Endodermal cell (in vitro differentiated cells): ENCODE measurements at places on chromosomes 12 and 14. TPM values are rescaled to one million over a fixed set of nuclear protein-coding genes. Genes with fewer than 3 reads are reported as not detected.

The SENP1 gene
- total RNA-seq: 26.1 and 30.6 TPM in 2 replicates

The LIN7A gene
- total RNA-seq: 16.3 and 19.3 TPM in 2 replicates

The IAPP gene
- total RNA-seq: not detected in 3 replicates

The PTGER2 gene
- total RNA-seq: 0.45 TPM in 1 of 3 replicates, not detected in the others

GRCh38 chr14:101227611-101228594, 324.4 kb upstream of the RTL1 start:
- no peaks in the 10 kb centered on the region for H3K27me3 ChIP-seq
- no peaks in the 10 kb centered on the region for H3K4me1 ChIP-seq
- no peaks in the 10 kb centered on the region for H3K36me3 ChIP-seq
- no peak overlapping the region for H3K4me3 ChIP-seq
- H3K27ac ChIP-seq: no peak overlapping the region
- DNase-seq: peak; percentile 41

DNA sequence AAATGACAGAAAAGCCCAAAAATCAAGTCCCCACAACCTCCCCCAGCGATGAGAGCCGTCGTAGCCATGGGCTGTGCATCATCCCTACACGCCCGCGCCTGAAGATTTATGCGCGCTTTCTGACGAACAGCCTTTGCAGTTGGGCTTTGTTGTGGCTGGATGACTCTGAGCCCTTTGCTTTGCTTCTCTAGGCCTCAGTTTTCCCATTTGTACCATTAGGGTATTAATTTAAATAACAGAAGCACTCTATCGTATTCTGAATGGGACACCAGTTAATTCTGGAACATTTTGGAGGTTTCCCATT, 24.2 kb downstream of the SFSWAP start:
- peaks cover 88% of the 10 kb centered on the region for H3K36me3 ChIP-seq
- DNase-seq: no peak
- H3K4me1 ChIP-seq: no peaks in the 10 kb centered on the region
- H3K27ac ChIP-seq: no peak overlapping the region
- no peak overlapping the region for H3K4me3 ChIP-seq
- H3K27me3 ChIP-seq: no peaks in the 10 kb centered on the region

DNA sequence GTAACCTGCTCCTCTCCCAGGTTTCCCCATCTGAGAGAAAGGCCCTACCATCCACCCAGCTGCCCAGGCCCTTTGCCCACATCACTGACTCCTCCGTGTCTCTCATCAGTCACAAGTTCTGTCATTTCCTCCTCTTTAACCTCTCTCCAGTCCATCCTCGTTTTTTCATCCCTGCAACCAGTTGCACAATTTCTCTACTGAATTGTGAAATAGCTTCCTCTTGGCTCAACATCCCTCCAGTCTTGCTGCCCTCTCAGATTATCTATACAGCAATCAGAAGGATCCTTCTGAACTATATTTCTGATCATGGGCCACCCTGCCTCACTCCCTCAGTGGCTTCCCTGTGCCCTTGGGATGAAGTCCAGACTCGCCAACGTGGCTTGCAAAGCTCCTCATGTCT, 6.8 kb downstream of the FAM161B start:
- H3K27ac ChIP-seq: no peak overlapping the region
- DNase-seq: no peak
- no peaks in the 10 kb centered on the region for H3K36me3 ChIP-seq
- no peaks in the 10 kb centered on the region for H3K4me1 ChIP-seq
- peaks cover 76% of the 10 kb centered on the region for H3K27me3 ChIP-seq
- H3K4me3 ChIP-seq: no peak overlapping the region

- peaks cover 2% of the 10 kb centered on the region for H3K4me1 ChIP-seq
- H3K27ac ChIP-seq: no peak overlapping the region
- H3K27me3 ChIP-seq: no peaks in the 10 kb centered on the region
- DNase-seq: peak; percentile 48
- no peaks in the 10 kb centered on the region for H3K36me3 ChIP-seq
- H3K4me3 ChIP-seq: no peak overlapping the region
Measured at GRCh38 chr12:13222076-13222475, 25.6 kb downstream of the EMP1 start.

GRCh38 chr14:51242545-51243490, 2.8 kb downstream of the TMX1 start:
- H3K4me3 ChIP-seq: peak overlapping the region; percentile 28
- peak; percentile 74 for DNase-seq
- H3K27me3 ChIP-seq: no peaks in the 10 kb centered on the region
- H3K36me3 ChIP-seq: peaks cover 38% of the 10 kb centered on the region
- peaks cover 2% of the 10 kb centered on the region for H3K4me1 ChIP-seq

- H3K36me3 ChIP-seq: no peaks in the 10 kb centered on the region
- no peaks in the 10 kb centered on the region for H3K4me1 ChIP-seq
- no peak for DNase-seq
- no peaks in the 10 kb centered on the region for H3K27me3 ChIP-seq
- no peak overlapping the region for H3K27ac ChIP-seq
Measured at GRCh38 chr12:18576104-18576626, 161.6 kb downstream of the PLCZ1 start.

GRCh38 chr14:95444132-95445129, 72.0 kb downstream of the SYNE3 start:
- no peaks in the 10 kb centered on the region for H3K27me3 ChIP-seq
- H3K4me1 ChIP-seq: no peaks in the 10 kb centered on the region

DNA sequence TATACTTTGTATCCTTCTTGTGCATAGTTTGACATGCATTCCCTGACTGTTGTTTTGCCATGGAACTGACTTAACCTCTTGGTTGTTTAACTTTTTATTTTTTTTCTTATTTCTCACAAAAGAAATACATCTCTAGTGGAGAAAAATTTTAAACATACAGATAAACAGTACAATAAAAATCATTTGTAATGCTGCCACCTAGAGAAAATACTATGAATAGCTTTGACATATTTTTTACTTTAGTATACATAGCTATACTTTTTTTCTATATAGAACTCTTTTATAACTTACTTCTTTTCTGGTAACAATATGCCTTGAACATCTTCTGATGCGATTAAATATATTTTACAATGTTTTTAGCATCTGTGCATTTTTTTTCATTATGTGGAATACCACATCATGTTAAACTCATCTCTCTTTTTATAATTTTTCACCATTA, 184.5 kb downstream of the AKAP6 start:
- no peaks in the 10 kb centered on the region for H3K27me3 ChIP-seq
- no peaks in the 10 kb centered on the region for H3K4me1 ChIP-seq
- H3K27ac ChIP-seq: no peak overlapping the region
- no peak overlapping the region for H3K4me3 ChIP-seq
- no peak for DNase-seq

DNA sequence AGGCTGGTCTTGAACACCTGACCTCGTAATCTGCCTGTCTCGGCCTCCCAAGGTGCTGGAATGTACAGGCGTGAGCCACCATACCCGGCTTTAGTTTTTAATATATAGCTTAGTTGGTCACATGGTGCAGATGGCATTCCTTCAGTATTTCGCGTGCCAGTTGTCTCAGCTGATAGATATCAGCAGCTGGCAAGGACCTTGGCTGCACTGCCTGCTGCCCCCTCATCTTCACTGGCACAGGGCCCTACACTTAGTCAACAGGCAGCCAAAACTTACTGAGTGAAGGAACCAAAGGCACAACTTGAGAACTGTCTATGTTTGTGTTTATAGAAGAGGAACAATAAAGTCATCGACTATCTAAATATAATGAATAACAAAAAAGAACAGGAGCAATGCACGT, 31.0 kb downstream of the EID3 start:
- H3K4me1 ChIP-seq: no peaks in the 10 kb centered on the region
- DNase-seq: peak; percentile 44
- no peaks in the 10 kb centered on the region for H3K27me3 ChIP-seq
- H3K27ac ChIP-seq: no peak overlapping the region

- DNase-seq: no peak
- H3K27ac ChIP-seq: no peak overlapping the region
- H3K4me3 ChIP-seq: no peak overlapping the region
- H3K27me3 ChIP-seq: no peaks in the 10 kb centered on the region
Measured at GRCh38 chr14:103115845-103116572, 7.3 kb upstream of the TNFAIP2 start.

GRCh38 chr12:71216725-71217579, 59.2 kb upstream of the TSPAN8 start:
- H3K4me1 ChIP-seq: no peaks in the 10 kb centered on the region
- peak; percentile 71 for DNase-seq
- H3K4me3 ChIP-seq: no peak overlapping the region

- H3K4me1 ChIP-seq: no peaks in the 10 kb centered on the region
- no peak overlapping the region for H3K27ac ChIP-seq
- H3K27me3 ChIP-seq: no peaks in the 10 kb centered on the region
- no peaks in the 10 kb centered on the region for H3K36me3 ChIP-seq
- no peak for DNase-seq
Measured at GRCh38 chr12:42660968-42661937, 71.7 kb upstream of the PRICKLE1 start.

GRCh38 chr12:94169495-94169894, 21.1 kb downstream of the PLXNC1 start:
- H3K4me3 ChIP-seq: no peak overlapping the region
- H3K27ac ChIP-seq: no peak overlapping the region
- H3K4me1 ChIP-seq: peaks cover 6% of the 10 kb centered on the region
- H3K27me3 ChIP-seq: peaks cover 22% of the 10 kb centered on the region
- H3K36me3 ChIP-seq: no peaks in the 10 kb centered on the region
- DNase-seq: no peak

GRCh38 chr14:55254581-55254980, 16.6 kb upstream of the FBXO34 start:
- no peaks in the 10 kb centered on the region for H3K36me3 ChIP-seq
- H3K27ac ChIP-seq: no peak overlapping the region
- DNase-seq: no peak
- H3K4me3 ChIP-seq: no peak overlapping the region
- no peaks in the 10 kb centered on the region for H3K4me1 ChIP-seq

- peak overlapping the region; percentile 78 for H3K4me3 ChIP-seq
- peak; percentile 78 for DNase-seq
- no peaks in the 10 kb centered on the region for H3K36me3 ChIP-seq
- no peak overlapping the region for H3K27ac ChIP-seq
Measured at GRCh38 chr14:64878837-64879634, 671 bp downstream of the SPTB start.

- H3K27me3 ChIP-seq: no peaks in the 10 kb centered on the region
- DNase-seq: no peak
- H3K27ac ChIP-seq: no peak overlapping the region
- H3K4me1 ChIP-seq: no peaks in the 10 kb centered on the region
Measured at GRCh38 chr12:70120970-70121369, 122.3 kb upstream of the CNOT2 start.

- H3K27ac ChIP-seq: no peak overlapping the region
- no peaks in the 10 kb centered on the region for H3K36me3 ChIP-seq
- no peaks in the 10 kb centered on the region for H3K27me3 ChIP-seq
- no peak for DNase-seq
- no peaks in the 10 kb centered on the region for H3K4me1 ChIP-seq
Measured at GRCh38 chr12:94255006-94255405, 106.6 kb downstream of the PLXNC1 start.

GRCh38 chr14:19873178-19873577, 1.8 kb upstream of the OR4K2 start:
- H3K27me3 ChIP-seq: no peaks in the 10 kb centered on the region
- no peak for DNase-seq
- H3K4me1 ChIP-seq: no peaks in the 10 kb centered on the region
- no peaks in the 10 kb centered on the region for H3K36me3 ChIP-seq

GRCh38 chr14:100825713-100826331, at the start of gene MEG3:
TSS of gene MEG3 (plus strand) at chr14:100826118.
- no peaks in the 10 kb centered on the region for H3K27me3 ChIP-seq
- H3K4me1 ChIP-seq: peaks cover 11% of the 10 kb centered on the region
- no peak within 1 kb of the TSS for H3K4me3 ChIP-seq
- no peaks in the 10 kb centered on the region for H3K36me3 ChIP-seq
- no peak within 1 kb of the TSS for H3K27ac ChIP-seq

DNA sequence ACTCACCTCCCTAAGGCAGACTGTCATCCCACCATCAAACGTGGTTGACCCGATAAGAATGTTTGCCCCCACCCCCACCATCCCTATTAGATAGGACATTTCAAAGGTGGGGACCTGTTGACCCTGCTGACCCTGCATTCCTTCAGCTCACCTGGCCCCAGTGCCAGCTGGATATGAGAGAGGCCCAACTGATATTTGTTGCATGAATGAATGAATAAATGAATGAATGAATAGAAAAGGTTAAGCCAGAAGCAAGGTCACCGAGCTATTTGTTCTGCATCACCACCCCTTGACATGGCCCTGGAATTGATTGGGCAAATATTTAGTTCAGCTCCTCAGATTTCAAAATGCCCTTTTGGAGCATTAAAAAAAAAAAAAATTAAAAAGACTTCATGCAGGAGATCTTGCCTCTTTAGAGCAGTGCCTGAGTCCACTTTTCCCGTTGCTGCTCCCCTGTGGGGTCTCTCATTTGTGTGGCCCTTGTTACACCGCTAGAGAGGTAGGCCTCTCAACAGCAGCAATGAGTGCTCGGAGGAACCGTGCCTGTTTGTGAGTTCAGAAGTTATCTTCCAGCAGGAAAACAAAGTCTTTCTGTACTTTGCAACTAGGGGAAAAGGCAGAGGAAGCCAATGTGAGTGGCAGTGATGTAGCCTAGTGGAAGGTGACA, 8.5 kb upstream of the SERPINA5 start:
- DNase-seq: no peak
- peaks cover 35% of the 10 kb centered on the region for H3K27me3 ChIP-seq
- H3K4me1 ChIP-seq: no peaks in the 10 kb centered on the region
- no peak overlapping the region for H3K4me3 ChIP-seq
- H3K27ac ChIP-seq: no peak overlapping the region
